ENCODE measurements at places on chromosomes 2 and 18.
A peak's percentile ranks its signal among the peaks of the same experiment; 100 is the strongest.

DNA sequence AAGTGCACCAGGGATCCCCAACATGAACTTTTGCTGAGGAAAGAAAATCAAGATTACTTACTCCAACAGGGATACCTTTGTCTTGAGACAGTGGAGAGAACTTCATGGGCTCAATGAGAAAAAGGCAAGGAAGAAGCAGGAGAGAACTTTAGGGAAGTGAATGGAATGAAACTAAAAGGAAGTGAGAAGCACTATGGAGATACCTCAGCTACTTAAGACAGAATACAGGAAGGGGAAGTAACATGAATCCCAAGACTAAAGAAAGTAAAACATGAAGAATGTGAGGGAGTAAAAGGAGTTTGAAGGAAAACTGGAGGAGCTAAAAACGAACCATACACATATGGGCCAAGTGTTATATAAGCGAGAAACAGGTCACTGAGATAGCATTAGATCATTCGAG lies 32.4 kb upstream of the ACTR3 start:
- DNase-seq, result no peak

DNA sequence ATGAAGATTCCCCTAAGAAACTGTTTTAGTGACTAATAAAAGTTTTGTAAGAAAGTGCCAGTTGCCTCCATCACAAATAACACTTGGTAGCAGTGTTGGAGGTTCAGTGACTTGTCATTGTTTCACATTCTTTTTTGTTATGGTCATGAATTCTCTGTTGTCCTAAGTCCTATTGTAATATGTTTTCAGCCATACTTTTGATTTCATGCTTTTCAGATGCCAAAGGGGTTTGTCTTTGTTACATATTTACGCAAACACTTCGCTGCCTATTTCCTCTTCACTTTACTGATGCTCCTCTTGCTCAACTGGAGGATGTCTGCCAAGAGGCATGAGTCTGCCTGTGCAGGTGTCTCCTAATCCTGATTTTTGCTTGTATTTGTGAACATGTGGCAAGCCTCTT lies 66.6 kb downstream of the PHLPP1 start:
- DNase-seq, result no peak

DNA sequence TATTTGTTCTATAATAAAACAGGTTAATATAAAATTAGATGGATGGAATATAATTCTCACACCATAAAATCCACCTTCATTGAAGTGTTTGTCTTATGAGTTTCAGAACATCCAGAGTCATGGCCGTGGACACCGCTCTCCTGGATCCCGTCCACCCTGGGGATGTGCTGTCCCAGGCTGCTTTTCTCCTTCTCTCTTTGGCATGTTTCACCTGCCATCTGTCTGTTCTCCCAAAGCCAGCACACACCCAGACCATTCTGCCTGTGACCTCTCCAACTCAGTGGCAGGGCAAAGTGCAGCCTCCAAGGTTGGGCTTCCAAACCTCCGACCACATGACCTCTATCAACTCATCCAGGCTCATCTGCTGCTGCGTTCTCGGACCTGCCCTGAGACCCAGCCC lies 104.7 kb downstream of the MYT1L start:
- no peak for DNase-seq

- peak; percentile 99 for DNase-seq
Observed at GRCh38 chr2:74458132-74458937, at the start of gene WBP1. Gene WBP1 (plus strand): TSS chr2:74458438. CDS start chr2:74458603, 165 bp downstream.

DNA sequence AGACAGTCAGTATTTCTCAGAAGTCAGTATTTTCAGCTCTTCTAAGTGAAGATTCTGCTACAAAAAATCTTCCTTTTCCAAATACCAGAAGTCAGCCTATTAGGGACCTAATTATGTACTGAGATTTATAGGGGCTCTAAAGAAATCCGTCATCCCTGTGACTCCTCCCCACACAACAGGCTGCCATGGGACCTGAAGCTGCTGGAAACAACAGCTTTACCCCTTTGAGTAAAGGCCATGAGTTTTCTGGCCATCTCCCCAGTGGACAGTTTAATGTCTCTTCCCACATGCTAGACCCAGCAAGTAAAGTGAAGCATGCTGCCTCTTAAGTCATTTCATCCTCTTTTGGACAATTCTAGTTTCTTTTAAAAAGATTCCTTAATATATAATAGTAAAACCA lies 255.7 kb upstream of the ACVR2A start:
- DNase-seq, result no peak

DNA sequence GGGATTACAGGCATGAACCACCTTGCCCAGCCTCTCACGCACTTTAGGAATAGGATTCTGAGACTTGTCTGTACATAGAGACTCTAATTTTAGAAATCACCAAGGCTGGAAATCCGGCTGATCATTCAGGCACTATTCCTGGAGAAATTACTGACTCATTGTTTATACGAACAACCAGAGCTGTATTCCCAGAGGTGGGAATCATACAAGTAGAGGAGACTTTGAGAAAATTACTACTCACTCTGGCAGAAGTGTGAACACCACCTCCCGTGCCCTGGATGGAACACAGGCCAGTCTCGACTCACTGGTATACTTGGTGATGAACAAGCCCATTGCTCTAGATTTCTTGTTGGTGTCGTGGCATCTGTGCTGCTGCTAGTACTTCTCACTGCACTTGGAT lies 5.8 kb upstream of the ADNP2 start:
- no peak for DNase-seq

DNA sequence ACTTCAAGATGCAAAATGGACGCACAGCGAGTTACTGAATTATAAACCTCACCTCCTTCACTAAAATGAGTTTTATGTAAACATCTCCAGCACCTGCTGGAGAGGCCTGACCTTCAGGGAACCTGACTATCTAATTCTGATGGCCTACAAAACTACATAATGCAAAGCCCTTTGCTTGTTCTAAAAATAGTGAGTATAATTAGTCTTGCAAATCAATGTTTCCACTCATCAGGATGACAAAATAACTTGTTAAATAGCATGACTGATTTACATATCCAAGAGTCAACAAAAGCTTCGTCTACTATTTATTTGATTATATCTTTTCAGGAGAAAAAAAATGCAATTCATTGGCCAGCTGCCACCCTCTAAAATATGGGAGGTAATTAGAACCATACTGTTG lies 326.3 kb upstream of the MC4R start:
- no peak for DNase-seq

DNA sequence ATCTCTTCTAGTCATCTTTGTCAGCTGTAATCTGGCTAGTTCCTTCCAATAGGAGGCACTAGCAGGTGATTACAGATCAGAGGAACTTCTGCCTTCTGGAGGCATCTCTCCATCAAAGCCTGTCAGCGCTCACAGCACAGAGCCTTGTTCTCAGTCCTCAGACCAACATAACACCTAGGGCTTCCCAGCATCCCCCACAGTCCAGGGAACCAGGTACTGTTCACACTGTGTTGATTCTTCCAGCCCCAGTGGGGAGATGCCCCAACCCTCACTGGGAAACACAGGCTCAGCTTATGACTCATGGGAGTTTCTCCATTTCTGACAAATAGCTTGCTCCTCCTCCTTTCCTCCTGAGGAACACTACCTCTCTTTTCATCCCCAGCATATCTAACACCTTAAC lies 601.7 kb downstream of the CBLN2 start:
- no peak for DNase-seq

DNA sequence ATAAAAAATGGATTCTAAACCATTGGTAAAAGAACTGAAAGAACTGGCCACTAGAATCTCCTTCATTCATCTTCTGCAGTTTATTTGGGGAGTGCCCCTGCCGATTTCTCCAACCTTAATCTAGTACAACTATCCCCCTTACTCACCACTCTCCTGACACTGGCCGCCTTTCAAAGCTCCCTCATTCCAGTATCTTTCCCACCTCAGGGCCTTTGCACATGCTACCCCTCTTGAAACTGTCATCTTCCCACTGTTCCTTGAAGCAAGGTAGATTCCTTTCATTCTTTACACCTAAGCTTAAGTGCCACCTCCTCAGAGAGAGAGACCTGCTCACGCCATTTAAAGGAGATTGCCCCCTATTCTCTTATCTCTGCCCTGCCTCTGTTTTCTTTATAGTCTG lies 147.9 kb downstream of the MCFD2 start:
- DNase-seq, result no peak

- no peak for DNase-seq
Observed at GRCh38 chr2:201194097-201194496, 11.2 kb downstream of the CASP10 start.

- DNase-seq, result no peak
Observed at GRCh38 chr2:219081701-219082331, 21.1 kb upstream of the IHH start.

GRCh38 chr2:42844901-42845821 lies 52.8 kb upstream of the HAAO start:
- DNase-seq, result no peak

- no peak for DNase-seq
Observed at GRCh38 chr18:9685615-9685890, 22.5 kb upstream of the RAB31 start.

- DNase-seq, result no peak
Observed at GRCh38 chr2:72762276-72762675, 63.6 kb downstream of the EXOC6B start.

GRCh38 chr2:240456447-240457222 lies 21.2 kb downstream of the GPC1 start:
- DNase-seq, result no peak

- no peak for DNase-seq
Observed at GRCh38 chr18:75829091-75829490, 401.6 kb upstream of the SMIM21 start.

DNA sequence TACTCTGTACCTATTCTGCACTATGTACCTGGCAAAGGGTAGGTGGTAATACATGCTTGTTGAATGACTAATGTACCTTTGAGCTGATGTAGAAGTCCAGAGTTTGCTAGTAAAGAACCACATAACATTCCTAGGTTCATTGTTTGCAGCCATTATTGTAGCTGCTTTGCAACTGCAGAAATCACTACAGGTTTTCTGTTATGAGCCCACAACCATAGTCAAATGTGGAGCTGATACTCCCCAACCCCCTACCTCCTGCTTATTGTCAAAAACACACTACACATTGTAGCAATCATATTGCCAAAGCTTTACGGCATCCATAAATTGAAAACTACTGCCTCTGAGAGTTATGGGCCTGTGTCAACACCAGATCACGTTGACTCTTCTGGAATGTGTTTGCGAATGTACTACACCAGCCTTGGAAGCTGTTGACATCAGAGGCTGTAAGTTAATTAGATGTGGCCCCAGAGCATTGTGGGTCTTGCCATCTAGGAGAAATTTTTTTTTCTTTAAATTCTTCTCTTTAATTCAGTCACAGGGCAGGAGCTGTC lies 187.0 kb downstream of the AGPS start:
- DNase-seq, result no peak

Data from stimulated activated CD4-positive, alpha-beta T cell treated with anti-CD3 and anti-CD28 coated beads, Interleukin-4, amount 100 ng/mL, for 48 hours (primary cell).